ENCODE measurements at places on chromosomes 6 and 20. TPM values are rescaled to one million over a fixed set of nuclear protein-coding genes. Genes with fewer than 3 reads are reported as not detected.

FAM162B gene
- total RNA-seq = not detected

PTCRA gene
- total RNA-seq = 35.0 TPM

DNA sequence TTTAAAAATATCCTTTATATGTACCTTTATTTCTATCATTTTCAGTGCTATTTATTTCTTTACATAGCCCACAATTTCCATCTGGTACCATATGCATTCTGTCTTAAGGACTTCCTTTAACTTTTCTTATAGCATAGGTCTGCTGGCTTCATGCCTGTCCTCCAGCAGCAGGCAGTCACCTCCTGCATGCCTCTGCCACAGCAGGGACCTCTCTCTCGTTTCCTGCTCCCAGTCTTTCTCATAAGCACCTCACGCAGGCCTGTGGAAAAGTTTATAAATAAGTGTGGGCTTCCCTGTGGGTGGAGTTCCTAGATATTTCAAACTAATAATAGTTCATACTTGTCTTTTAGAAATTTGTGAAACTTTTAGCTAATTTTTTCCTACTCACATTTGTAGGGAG is 133.9 kb downstream of the KCNQ5 start:
- no peak for DNase-seq

DNA sequence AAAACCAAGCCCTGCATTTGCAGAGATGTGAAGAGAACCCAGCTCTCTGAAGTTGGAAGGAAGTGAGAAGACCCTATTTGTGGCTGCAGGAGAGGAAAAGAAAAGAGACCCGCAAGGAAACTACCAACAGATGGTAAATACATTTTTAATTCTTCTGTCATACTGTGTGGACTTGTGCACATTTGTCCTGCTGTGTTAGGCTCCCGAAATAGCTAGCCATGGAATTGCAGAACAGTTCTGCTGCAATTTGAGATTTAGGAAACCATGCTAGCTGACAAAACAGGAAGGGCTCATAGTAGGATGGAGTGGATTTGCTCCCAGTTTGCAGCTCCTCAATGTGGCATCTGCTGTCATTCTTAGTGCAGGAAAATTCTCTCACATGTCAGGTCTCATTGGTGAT is 12.1 kb upstream of the ATXN1 start:
- DNase-seq = no peak

GRCh38 chr20:44688053-44688625 is 27.0 kb upstream of the CCN5 start:
- DNase-seq = no peak

All from T-helper 17 cell (primary cell).